Kidney (tissue), 22 donors: ENCODE measurements at places on chromosomes 12 and 14. TPM values are rescaled to one million over a fixed set of nuclear protein-coding genes. Genes with fewer than 3 reads are reported as not detected.

Gene ZC2HC1C
- 6.7 TPM for total RNA-seq

Gene PPP1R1A
- 128 TPM for total RNA-seq

Gene LBHD2
- not detected for total RNA-seq

Gene FAM161B
- total RNA-seq, result 8.2 TPM

Gene HOXC9
- 16.5 TPM for total RNA-seq

Gene TAS2R31
- total RNA-seq, result 5.9 TPM

Gene DIP2B
- total RNA-seq, result 23.3 TPM

DNA sequence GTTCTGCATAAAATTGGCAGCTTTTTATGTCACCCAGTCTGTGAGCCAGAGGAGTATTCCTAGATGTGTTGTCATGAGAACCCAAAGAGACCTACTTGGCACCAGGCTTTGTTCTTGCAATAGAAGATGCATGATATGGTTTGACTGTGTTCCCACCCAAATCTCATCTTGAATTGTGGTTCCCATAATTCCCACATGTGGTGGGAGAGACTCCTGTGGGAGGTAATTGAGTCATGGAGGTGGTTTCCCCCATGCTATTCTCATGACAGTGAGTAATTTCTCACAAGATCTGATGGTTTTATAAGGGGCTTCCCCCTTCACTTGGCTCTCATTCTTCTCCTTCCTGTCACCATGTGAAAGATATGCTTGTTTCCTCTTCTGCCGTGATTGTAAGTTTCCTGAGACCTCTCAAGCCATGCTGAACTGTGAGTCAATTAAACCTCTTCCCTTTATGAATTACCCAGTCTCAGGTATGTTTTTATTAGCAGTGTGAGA lies 572.0 kb upstream of the ATP2B1 start:
- no peak for DNase-seq

DNA sequence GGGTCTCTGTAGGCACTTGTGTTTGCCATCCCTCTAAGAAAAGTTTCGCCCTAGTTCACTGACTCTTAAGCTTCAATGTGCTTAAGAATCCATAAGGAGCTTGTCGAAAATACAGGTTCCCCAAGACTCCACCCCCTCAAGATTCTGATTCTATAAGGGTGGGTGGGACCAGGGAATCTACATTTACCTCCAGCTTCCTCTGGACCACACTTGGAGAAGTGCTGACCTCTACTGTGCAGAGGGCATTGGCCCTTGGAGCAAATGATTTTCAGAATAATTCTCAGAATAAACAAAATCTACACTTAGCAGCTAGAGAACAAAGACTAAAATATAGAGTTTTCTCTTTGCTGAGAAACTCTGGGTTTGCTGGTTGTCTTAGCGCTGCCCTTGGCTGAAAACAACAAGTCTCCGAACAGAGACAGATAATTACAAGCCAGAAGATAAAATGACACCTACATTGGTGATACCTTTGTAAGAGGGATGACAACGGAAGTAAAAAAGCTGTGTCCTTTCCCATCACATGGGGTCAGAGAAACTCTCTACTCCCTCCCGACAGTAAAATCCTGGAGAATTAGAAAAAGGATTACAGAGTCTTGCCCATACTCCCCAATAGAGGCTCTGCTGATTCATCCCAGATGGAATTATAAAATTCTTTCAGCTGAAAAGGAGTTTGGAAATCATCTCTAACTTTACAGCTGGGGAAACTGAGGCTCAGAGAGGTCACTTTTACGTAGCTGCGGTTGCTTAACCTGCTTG lies 4.8 kb downstream of the TGFB3 start:
- no peak for DNase-seq

- DNase-seq, result no peak
Observed at GRCh38 chr12:51592034-51592705, 1.1 kb downstream of the SCN8A start.

- peak; percentile 63 for DNase-seq
Observed at GRCh38 chr14:73457041-73457923, 1.1 kb downstream of the NUMB start.

GRCh38 chr12:24111086-24111485 lies 161.6 kb upstream of the SOX5 start:
- DNase-seq, result no peak

GRCh38 chr12:113221997-113222729 lies 899 bp downstream of the TPCN1 start:
- no peak for DNase-seq

- no peak for DNase-seq
Observed at GRCh38 chr12:68237619-68238018, 12.0 kb upstream of the IL26 start.

DNA sequence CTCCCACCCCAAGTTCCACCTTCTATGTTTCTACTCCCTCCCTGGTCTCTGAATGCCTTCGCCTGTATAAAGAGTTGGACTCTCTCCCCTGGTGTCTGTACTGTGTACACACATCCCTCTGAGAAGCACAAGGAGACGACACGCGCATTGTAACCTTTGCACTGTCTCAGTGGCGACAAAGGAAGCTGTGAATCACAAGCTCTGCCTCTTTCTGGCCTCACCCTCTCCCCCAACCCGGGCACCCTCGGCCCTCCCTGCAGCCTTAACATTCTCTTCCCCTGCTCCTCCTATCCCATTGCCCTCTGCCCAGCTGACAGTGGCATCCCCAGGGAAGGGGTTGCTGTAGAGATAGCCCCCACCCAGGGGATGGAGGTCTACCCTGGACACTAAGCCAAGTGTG lies 2.5 kb upstream of the SMARCD1 start:
- peak; percentile 55 for DNase-seq

GRCh38 chr14:24224618-24225071 lies 7.5 kb downstream of the NEDD8 start:
- DNase-seq, result no peak

DNA sequence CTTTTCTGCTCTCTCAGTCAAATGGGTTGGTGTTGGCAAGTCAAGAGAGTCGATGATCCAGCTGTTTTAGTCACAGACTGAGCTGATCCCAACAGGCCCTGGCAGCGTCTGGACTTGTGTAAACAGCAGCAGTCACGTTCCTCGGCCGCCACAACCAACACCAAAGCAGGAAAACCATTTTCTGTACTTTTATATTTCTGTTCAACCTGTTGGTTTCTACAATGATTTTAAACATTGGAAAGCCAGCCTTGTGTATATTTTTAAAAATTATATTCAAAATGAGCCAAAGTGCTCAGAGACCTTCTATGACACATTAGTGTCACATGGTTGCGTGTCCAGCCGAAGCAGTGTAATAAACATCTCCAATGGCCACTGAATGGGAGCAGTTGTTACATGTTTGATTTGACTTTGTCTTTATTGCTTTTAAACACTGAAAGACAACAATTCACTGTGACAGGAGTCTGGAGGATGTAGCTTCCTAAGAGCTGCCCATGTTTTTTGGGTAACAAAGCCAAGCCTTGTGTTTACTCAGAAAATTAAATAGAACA lies 5.9 kb upstream of the SIVA1 start:
- peak; percentile 75 for DNase-seq

GRCh38 chr14:76770521-76771436 lies 9.5 kb downstream of the VASH1 start:
- DNase-seq, result peak; percentile 31

DNA sequence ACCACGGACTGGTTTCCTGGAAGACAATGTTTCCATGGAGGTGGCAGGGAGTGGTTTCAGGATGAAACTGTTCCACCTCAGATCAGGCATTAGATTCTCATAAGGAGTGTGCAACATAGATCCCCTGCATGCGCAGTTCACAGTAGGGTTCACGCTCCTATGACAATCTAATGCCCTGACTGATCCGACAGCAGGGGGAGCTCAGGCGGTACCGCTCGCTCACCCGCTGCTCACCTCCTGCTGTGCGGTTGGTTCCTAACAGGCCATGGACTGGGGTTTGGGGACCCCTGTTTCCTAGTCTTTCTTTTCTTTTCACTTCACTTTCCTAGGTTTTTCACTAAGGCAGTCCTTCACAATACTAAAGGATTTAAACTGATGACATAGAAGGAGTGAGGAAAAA lies 39.6 kb downstream of the GUCY2C start:
- no peak for DNase-seq

DNA sequence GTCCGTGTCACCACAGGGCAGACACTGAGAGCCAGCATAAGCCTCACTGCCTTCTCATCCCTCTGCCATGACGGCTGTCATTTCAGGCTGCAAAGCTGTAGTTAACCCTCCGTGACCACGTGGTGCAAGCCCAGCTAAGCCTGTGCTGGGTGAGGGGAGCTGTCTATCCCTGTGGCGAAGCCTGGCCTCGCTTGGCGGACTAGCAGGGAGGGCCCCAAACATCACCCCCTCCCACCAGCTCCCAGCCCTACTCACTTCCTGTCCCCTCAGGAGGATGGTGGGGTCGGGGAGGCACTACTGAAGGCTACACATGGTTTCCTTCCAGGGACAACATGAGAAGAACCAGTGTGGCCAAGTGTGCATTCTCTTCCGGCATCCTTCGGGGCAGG lies 88.2 kb downstream of the CHGA start:
- DNase-seq, result no peak

- peak; percentile 84 for DNase-seq
Observed at GRCh38 chr14:100375266-100375962, 52.3 kb downstream of the SLC25A47 start.

DNA sequence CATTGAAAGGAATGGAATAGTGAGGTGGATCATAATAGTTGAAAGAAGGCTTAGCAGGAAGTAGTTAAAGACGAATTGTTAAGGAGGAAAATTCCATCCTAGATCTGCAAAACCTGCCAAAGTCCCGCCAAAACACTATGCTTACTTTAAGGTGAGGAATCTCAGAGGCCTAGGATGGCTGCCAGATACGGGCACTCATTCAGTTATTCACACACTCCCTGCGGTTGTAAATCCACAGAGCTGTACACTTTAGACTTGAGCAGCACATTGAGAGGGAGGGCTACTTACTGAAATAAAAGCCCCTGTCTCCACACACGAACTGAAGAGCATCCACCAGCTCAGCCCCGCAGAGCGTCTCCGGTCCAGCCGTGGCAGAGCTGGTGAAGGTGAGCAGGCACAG lies 5.0 kb downstream of the IGF1 start:
- DNase-seq, result no peak

GRCh38 chr12:131129839-131130238 lies 176.1 kb downstream of the ADGRD1 start:
- no peak for DNase-seq

DNA sequence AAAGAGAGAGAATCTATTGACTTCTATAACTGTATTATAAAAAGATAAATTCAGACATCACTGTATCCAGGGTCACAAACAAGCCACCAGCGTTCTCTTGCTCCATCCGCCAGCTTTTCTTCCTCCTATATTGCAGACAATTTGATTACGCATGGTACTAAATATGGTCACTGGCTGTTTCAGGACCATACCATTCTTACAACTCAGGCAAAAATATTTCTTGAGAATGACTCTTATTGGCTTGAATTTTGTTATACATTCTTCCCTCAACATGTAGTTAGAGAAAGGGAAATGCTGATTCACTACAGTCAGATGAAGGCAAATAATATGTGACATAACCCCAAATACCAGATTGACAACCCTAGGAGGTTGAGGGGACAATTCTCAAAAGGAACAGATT lies 101.3 kb downstream of the SLC6A15 start:
- no peak for DNase-seq

GRCh38 chr12:122079033-122079531 lies 526 bp downstream of the MLXIP start:
- peak; percentile 45 for DNase-seq

- no peak for DNase-seq
Observed at GRCh38 chr12:119659289-119659897, 8.5 kb upstream of the PRKAB1 start.

GRCh38 chr12:124725597-124726237 lies 137.9 kb downstream of the SCARB1 start:
- DNase-seq, result no peak
